ENCODE measurements at places on chromosomes 5 and 9.

- DNase-seq = no peak
Observed at GRCh38 chr9:100083448-100084127, 15.2 kb downstream of the ERP44 start.

GRCh38 chr9:69199769-69200470 is 25.8 kb downstream of the TJP2 start:
- no peak for DNase-seq

- DNase-seq = no peak
Observed at GRCh38 chr9:79665369-79665768, 93.6 kb downstream of the TLE4 start.

DNA sequence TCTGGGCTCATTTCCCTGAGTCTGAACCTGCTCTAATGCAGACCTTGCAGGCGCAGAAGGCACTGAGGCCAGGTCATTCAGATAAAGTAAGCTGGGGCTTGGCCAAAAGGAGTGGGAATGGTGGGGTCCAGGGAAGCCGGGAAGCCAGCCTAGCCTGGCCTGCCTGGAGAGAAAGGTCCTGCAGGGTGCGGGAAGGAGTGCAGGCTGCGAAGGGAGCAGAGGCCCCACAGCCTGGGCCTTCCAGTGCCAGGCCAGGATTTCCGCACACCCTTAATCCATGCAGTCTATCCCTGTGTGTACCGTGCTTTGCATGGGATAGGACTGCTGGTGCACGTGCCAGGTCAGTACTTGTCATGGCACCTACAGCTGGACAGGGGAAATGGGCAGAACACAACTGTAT is 3.6 kb upstream of the STING1 start:
- no peak for DNase-seq
